ENCODE measurements at places on chromosomes 12 and 14.

DNA sequence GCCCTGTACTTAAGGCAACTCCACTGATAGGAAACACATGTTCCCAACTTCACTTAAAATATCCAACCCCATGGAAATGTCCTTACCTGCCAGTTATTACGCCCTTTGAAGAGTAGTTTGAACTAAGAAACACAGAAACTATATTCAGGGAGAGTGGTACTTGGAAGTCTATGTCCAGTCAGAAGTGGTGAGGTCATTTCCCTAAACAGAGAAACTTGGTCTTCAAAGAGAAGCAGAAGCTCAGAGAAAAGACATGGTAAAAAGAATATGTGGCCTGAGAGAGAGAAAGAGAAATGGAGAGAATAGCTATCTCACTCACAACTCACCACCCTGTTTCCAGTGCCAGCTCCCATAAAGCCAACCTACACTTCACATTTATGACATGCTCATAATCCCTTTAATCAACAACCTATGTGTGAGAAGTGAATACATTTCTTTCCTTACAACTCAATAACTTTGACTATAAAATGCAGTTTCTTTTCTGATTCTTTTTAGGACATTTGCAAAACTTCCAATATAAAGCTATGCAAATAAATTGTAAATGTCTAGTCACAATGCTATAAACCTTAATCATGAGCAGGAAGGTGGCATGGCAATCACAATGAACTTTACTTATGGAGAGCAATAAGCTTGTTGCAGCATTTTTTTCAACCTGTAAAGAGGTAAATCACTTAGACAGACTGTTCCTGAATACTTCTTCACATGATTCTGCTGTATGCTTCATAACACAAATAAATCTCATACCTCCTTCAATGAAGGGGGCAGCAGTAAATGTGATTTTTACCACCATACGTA lies 67.1 kb downstream of the CPNE8 start:
- no peak for DNase-seq

DNA sequence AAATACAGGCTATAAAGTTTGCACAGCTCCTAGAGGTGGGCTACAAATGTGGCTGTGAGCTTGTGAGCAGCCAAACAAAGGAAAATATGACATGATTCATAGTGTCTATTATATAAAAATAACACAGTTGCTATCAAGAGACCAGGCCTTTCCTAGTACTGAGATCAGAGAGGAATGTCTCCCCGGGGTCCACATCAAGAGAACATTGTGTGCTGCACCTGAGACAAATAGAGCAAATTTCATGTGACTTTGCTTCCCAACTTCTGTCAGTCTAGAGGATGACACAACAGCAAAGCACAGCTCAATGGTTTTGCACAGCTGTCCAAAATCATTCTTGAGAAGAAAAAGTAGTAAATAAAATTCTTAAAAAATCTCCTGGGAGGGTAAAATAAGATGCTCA lies 297.5 kb upstream of the PRKD1 start:
- no peak for DNase-seq

DNA sequence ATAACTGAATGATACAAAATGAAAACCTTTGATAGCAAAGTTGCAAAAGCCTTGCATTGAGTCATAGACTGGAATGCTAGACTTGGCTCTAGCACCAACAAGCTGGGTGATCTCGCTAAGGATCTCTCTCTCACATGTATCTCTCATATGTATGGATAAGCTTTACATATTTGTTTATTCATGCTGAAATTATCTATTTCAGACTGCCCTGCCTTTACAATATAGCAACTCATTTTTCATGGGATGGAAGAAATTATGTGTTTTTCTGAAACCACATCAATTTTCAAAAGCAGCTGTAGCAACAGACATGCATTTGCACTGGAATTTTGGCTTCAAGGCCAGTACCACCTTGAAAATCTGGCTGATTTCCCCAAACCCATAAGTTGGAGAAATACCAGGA lies 11.4 kb downstream of the RERG start:
- DNase-seq = no peak

DNA sequence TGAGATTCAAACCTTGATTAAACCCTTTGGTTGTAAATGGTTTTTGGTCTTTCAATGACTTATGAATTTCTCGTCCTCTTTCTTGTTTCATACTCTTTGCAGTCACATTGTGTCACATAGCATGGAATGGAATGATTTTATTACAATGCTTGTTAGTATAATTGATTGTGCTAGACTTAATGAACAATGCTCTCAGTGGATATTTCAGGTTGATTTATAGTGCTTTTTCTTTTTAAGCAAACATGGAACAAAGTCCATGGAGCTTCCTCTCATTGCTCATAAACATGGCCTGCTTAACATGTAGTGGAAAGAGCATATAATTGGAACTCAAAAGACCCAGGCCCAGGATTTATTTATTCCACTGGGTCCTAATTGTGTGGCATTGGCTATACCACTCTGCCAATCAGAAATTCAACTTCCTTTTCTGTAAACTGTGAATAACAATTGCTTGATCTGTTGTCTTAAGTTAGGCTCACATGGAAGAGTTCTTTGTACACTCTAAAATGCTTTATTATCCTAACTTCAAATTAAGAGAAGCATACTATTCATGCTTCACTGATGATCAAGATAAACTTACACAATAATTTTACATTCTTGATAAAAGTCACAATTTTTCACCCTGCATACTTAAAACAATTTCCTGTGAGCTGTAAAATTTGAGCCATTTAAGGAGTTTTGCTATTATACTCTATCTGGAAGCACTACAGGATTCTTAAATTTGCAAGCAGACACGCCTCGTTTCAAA lies 370.5 kb upstream of the PDE3A start:
- no peak for DNase-seq

- DNase-seq = no peak
These were observed 180.7 kb upstream of the NRXN3 start for GRCh38 chr14:77989441-77989991.

DNA sequence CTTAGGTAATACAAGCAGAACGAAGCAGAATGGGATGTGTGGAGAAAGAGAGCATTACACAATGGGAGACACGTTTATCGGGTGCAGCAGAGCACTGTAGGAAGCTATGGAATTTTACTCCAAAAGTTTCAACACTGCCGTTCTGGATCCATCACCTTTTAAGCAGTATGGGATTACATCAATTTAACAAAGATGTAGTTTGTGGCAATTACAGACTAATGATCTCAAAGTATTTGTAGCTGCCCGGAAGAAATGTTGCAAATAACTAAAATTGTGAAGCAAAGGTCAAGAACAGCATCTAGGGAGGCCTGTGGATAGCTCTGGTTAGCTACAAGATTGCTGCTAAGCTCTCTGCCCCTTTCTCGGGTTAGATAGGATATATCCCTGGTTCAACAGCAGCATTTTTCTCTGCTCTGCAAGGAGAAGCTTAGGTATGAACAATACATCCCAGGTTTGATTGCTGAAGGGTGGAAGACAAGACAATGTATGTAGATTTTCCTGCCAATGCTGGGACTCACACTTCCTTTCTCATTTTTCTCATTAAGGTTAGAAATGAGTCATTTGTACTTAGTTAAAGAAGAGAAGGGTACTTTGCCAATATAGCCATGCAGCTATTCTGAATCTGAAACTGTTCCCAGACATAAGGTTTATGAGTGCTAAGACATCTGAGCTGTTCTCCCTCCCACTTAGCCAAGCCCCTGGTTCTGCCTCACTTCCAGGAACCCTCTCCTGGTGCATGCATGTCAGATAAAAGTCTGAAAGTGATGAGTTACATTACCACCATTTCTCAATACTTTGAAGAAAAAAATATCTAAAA lies 75.0 kb upstream of the HIF1A start:
- DNase-seq = peak; percentile 55

GRCh38 chr12:129696405-129696804 lies 207.4 kb downstream of the TMEM132D start:
- no peak for DNase-seq

- no peak for DNase-seq
These were observed 22.5 kb downstream of the SDS start for GRCh38 chr12:113381220-113381619.

DNA sequence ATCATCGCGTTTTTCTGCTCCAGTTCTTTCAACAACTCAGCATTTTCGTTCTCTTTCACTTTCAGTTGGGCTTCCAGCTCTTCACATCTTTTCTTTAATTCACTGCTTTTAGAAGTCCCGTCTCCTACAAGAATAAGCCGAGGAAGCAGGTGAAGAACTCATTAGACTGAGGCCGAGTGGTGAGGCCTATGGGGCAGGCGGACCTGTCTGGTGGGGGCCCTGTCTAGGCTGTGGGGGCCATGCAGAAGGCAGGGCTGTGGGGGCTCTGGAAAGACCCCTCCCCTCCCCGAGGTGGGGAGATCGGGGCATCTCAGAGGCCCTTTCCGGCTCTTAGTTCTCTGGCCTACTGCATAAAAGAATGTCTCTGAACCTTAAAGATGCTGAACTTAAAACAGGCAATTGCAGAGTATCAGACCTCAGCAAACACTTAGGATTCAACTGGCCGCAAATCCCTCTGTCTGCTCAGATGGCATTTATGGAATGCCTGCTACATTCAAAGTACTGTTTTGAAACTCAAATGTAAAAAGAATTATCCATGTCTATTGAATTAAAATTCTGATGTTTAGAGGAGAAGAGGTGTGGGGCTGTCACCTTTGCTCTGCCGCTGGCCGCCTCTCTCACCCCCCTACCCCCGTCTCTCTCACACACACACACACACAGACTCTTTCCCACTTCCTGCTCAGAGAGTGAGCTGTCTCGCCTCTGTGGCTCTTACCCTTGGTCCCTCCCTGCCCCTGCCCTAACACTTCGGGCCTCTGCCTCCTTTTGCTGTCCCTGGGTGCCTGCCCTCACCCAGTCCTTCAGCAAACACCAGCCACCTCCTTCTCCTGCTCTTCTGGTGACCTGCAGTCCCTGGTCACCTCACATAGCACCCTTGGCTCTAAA lies 34.7 kb downstream of the CCDC92 start:
- DNase-seq = peak; percentile 62

DNA sequence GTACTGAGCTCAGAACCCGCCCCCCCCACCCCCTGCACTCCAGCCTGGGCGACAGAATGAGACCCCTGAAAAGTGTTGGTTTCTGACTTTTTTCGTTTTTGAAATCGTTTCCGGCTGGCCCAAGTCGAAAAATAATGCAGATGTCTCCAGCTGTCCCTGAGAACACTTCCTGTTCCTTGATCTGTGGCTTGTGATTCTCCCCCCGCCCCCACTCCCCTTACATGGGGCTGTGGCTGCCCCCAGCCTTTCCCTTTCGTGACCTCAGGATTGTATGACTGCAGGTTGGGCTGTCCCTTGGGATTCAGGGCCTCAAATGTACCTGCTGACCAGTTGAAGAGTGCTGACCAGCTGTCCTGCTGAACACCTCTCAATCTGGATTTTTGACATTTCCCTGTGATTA lies 34.1 kb downstream of the NOC4L start:
- no peak for DNase-seq

- no peak for DNase-seq
These were observed 34.6 kb downstream of the ANKRD9 start for GRCh38 chr14:102474934-102475333.

- DNase-seq = no peak
These were observed 24.7 kb upstream of the NPFF start for GRCh38 chr12:53532021-53532420.

- DNase-seq = no peak
These were observed 20.9 kb upstream of the GNS start for GRCh38 chr12:64780132-64780530.

GRCh38 chr12:26520869-26521268 lies 312.1 kb downstream of the ITPR2 start:
- DNase-seq = no peak

- DNase-seq = no peak
These were observed 443 bp downstream of the DNAL1 start for GRCh38 chr14:73645248-73645610.

DNA sequence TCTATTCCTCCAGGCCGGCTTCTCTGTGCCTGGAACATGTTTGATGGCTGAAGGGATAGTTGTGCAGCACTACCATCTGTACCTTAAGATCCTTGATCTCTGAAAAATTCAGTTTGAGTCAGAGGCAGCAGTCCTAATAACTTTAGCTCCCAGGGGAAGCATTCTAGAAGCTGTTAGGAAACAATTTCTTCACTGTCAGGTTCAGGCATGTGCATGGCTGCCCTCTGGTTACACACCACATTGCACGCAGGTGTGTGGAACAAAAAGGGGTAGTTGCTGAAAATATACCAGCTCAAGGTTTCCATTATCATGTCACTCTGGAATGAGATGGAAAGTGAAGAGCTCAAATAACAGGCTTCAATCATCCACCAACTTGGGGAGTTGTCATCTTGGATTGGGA lies 80.1 kb downstream of the CHST11 start:
- DNase-seq = no peak

- peak; percentile 67 for DNase-seq
These were observed 9.8 kb upstream of the ZNF385A start for GRCh38 chr12:54394281-54394719.

- no peak for DNase-seq
These were observed 13.0 kb downstream of the TRMT61A start for GRCh38 chr14:103541709-103542604.

DNA sequence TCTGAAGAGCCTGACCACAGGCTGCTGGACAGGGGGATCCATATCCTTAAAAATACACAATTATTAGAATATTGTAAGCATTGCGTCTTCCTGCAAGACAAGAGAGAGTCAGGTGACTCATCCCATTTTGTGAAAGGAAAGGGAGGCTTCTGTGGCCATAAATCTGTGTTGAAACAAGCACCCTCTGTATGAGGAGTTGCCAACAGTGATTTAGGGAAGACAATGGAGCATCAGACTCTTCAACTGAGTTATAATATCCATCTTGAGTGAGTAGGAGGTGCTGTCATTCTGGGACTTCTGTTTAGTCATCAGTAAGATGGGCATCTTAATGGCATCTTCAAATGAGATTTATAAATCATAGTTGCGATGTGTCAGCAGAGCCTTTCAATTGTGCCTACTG lies 554.5 kb downstream of the AACS start:
- DNase-seq = no peak

DNA sequence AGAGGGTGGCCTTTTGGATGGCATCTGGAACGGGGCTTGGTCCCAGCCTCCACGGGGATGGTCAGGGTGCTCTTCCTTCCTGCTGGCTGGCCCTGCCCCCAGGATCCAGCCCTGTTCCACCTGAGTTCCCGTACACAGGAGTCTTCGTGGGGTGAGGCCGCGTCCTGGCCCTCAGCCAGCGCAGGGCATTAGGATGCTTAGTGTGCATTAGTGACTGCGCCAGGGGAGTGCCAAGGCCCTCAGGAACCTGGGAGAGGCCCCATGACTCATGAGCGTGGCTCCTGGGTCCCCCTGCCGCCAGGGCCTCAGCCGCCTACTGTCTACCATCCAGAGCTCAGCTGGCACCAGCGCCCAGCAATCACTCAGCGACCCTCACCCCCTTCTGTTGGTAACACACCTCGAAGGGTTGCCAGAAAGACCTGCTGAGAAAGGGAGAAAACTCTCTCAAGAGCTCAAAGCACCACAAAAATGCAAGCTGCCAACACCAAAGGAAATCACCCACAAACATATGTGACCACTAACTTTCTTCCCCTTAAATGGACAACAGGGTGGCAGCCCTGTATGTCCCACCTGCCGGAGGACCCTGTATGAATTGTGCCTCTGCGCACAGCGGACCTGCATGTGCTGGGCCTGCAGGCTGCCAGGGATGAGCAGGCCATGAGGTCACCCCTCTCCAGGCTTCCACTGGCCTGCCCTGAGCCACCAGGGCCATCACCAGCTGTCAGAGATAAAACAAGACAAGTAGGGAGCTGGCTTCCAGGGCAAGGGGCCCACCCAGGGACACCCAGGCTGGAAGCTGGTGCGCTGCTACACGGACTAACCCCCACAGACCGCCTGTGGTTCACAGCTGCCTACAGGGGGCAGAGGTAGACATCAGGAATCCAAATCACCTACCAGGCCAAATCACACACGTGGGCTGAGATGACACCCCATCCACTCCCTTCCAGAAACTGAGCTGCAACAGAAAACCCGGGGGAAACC lies 28.7 kb downstream of the CCDC85C start:
- no peak for DNase-seq

- DNase-seq = no peak
These were observed 606.9 kb downstream of the FSCB start for GRCh38 chr14:43900173-43900655.
